ENCODE measurements at places on chromosomes 11 and 22.

DNA sequence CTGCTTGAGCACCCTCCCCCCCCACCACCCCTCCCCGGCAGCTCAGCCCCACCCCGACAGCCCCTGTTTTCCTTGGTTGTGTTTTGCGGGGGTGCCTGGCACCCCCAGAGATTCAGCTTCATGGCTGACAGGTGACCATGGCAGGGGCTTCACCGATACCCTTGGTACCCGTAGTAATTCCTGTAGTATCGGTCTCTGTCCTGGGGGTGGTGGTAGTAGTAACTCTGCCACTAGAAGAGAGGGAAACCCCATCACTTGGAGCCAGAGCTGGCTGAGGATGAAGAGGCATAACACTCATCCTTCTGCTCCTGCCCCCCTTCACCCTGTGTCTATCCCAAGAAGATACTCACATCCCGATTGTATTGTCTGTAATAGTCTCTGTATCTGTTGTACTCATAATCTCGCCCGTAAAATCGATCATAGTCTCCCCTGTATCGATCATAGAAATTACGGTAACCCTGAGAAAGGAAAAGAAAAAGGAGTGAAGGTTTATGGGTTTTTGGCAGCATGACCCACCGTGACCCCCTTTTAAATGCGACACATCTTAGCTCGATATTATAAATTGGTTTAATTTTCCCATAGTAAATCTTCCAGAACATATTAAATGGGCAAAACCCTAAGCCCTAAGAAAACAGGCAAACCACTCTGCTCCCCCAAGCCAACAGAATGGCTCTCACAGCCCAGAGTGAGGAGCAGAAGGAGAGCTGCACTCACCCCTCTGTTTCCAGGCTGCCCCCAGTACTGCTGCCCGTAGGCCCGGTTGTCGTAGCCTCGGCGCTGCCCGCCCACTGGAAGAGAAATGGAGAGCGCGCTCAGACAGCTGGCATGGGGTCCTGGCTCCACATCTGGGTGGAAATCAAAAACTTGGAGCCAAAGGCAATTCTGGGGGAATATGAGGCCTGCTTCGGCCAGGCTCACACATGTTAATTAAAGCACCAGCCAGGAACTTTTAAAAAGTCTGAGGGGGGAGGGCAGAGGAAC, 8.0 kb downstream of the GNG3 start:
- DNase-seq = no peak

DNA sequence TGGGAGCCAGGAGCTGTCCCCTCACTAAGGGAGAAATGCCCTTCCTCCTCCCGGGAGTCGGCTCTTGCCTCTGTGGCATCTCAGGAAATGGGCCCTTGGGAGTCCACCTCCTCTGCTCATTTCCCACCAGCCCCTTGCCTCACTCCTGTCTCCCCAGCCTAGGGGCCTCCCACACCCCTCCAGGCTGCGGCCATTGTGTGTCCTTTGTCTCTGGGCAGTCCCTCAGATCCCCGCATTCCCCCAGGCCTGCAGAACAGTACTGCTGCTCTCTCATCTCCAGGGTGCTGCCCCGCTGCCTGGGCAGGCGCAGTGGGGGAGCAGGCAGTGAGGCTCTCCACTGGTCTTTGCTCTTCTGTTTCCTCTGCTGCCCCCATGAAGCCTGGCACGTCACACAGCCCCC, 25.0 kb downstream of the ADA2 start:
- DNase-seq = no peak

- peak; percentile 50 for DNase-seq
Measured at GRCh38 chr22:19121631-19122142, 525 bp downstream of the DGCR2 start.

DNA sequence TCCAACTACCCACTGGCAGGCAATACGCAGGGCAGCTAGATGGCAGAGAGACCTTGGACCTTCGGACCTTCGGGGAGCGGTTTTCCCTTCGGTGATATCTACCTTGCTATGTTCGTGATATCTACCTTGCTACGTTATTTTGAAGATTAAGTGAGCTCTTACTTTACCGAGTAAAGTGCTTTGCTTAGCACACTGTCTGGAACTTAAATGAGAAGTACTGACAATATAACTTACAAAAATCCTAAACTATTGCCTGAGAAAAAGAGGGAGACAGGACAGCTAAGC, 1.0 kb upstream of the PRDM10 start:
- no peak for DNase-seq

GRCh38 chr11:43871051-43871450, 9.6 kb upstream of the ALKBH3 start:
- DNase-seq = no peak
